ENCODE measurements at places on chromosomes 3 and 15.
A peak's percentile ranks its signal among the peaks of the same experiment; 100 is the strongest.

DNA sequence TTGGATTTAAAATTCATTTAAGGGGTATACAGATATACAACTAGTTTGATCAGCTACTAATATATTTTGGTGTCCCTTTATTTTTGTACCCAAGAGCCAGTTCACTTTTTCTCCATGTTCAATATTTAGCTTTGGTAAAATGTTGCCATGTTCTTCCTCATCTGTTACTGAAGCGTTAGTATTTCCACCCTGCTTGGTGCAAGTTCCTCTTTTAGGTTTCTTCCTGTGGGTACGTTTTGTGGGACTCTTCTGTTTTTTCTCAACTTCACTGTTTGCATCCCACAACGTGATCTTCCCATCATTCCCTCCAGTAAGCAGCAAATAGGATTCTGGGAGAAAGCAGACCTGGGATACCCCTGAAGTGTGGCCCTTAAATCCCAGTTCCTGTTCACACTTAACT, 14.1 kb downstream of the WDR53 start:
- DNase-seq, result no peak

DNA sequence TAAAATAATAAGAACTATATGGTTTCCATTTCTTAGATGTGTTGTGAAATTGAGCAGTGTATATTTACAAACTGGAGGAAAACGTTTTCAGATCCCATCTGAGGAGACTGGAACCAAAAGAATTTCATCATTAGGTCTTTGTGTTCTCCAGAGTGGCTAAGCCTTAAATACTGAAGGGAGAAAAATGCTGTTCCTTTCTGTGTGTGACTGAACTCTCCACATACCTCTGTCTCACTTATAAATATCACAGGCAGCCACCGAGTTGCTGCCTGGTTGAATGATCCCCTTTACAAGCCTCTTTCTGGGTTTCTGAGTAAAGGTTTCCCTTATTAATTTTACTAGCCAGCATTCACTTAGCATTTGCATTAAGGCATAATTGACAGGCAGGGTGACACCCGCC, 913.9 kb upstream of the NR2F2 start:
- no peak for DNase-seq

- DNase-seq, result no peak
These were observed 11.9 kb upstream of the CGNL1 start for GRCh38 chr15:57364282-57365007.

DNA sequence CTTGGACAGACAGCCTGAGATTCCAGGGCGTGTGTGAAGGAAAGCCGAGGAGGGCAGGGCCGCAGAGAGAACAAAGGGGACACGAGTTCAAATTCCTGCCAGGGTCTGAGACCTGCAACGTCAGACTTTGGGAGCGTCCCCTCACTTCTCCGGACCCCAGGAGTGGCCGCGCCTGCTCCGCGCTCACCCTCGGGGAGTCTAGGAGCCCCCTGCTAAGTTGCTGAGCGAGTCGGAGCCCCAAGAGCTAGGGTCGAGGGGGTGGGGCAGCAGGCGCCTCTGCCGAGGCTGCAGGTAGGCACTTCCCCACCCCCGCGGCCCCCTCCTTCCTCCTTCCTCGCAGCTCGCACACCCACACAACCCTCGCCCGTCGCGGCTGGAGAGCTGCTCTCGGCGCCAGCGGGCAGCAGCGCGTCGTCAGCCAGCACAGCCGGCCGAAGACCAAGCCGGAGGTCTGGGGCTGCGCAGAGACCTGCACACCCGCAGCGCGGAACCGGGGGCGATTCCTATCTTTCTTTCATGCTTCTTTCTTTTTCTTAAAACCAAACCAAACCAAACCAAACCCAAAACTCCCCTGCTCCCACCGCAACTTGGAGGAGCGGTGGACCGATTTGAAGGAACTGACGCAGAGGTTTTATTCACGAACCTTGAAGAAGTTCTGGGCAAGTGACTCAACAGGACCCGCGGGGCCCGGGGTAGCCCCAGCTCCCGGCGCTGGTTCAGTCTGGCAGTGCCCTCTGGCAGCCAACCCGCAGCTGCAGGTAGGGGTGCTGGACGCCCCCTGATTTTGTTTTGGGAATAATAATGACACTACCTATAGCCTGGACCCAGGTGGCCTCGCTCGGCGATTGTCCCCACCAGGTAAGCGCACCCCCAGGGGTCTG, at the start of gene ANKRD34C:
Gene ANKRD34C, plus strand, starts transcription at position 352 of the 881 bp plus-strand sequence. CDS start 10,563 bp downstream, outside the sequence.
- DNase-seq, result no peak

DNA sequence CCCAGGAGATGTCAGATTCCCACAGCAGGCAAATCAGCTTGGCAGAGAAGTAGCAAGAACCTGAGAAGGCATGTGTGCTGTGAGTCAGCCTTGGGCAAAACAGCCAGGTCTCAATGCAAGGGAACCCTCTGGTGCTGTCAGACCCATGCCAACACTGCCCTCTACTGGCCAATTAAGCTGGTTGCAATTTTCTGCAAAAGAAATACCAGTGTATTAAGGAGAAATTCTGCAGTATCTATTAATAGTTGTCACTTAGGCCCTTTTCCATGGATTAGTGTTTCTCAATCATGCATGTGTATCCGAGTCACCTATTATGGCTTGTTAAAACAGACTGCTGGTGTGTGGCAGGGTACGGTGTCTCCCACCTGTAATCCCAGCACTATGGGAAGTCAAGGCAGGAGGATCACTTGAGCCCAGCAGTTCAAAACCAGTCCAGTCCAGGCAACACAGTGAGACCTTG, 26.2 kb downstream of the MAP4 start:
- DNase-seq, result peak; percentile 64

- DNase-seq, result no peak
These were observed 875.1 kb upstream of the EPHA6 start for GRCh38 chr3:95939235-95939809.

- DNase-seq, result no peak
These were observed 61.2 kb downstream of the RFTN1 start for GRCh38 chr3:16452261-16452660.

- DNase-seq, result no peak
These were observed 72.4 kb upstream of the BBX start for GRCh38 chr3:107450254-107450893.

Measured in GM20000 (cell line).